H1 (cell line): ENCODE measurements at places on chromosomes 6 and 20.

GRCh38 chr6:21001736-21002135, 467.5 kb downstream of the CDKAL1 start:
- no peak for DNase-seq

GRCh38 chr6:52209770-52210169, 23.6 kb downstream of the IL17A start:
- DNase-seq = no peak

GRCh38 chr6:11485271-11485670, 52.3 kb upstream of the TMEM170B start:
- DNase-seq = no peak

GRCh38 chr20:61514396-61514795, 262.3 kb downstream of the CDH4 start:
- DNase-seq = no peak

- no peak for DNase-seq
These were observed 450.2 kb downstream of the CDH26 start for GRCh38 chr20:60408435-60408834.

- no peak for DNase-seq
These were observed 8.6 kb downstream of the DIDO1 start for GRCh38 chr20:62917720-62918119.

- DNase-seq = no peak
These were observed 133.1 kb upstream of the PTPRT start for GRCh38 chr20:43322851-43323250.

DNA sequence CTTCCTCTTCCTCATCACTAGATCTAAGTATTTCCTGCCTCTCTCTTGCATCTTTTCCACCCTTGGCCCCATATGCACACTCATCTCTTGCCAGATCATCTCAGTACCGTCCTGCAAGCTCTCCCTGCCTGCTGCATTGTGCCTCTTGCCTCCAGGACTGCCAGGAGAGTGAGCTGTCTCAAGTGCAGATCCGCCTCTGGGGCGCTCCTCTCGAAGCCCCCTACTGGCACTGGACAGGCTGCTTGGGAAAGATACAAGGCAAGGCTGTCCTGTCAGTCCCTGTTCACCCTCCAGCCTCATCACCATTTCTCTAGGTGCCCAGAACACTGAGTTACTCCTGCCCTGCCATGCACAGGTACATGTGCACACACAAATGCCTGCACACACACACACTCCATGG, 10.2 kb downstream of the SYNDIG1 start:
- DNase-seq = no peak

DNA sequence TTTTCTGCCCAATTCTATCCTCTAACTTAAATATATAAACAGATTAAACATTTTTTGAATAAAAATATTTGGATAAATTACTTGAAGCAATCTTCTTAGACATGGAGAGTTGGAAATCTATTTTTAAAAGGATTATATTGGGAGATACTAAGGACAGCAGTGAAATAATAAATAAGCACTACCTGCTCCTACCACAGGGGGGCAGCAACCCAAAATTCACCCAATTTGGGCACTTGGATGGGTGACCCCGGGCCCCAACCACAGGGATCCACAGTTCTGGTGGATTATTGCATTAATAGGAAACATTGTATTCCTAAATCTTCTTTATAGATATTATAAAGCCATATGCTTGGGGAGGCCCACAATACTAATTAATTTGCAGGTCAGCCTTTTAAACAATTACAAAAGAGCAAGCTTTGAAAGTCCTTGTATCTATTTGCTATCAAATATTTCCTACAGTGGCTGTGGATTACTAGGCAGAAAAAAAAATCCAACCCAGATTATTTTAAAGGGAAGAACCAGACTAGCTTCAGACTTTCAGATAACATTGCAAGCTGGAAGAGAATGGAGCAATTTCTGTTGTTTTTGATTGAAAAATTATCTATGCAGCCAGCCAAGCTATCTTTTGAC, 66.4 kb upstream of the PDE10A start:
- no peak for DNase-seq

DNA sequence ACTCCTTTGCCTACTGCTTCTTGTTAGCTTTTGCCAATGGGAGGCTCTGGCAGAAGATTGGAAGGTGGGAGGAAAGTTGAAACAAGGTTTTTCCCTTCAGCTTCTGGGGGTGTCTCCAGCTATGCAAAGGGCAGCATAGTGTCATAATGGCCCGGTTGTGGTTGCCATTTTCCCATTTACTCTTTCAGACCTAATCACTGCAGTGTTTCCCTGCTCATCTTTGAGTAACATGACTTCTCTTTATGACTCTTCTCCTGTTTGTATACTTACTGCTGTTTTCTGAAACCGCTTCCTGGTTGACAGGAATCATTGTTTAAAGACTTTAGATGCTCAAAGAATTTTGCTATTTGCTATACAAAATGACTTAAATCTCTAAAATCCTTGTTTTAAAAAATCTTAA, 19.9 kb downstream of the NRN1 start:
- DNase-seq = no peak

DNA sequence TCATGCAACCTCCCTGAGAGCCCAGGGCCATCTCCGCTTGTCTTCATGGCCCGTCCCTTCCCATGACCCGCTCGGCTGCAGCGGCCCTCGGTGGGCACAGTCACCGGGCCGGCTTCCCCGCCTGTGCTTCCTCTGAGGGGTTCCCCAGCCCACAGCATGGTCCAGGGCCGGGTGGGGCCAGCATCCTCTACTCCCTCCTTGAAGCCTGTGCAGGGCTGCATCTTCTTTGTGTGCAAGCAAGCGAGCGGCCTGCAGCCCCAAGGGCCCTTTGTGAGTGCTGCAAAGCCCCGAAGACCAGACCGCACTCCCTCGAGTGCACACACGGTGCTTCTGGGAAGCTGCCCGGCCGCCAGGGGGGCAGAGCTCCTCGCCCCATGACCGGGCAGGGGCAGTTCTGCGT, 265.8 kb downstream of the TAF4 start:
- DNase-seq = no peak

- DNase-seq = no peak
These were observed 4.7 kb downstream of the LINC00237 start for GRCh38 chr20:21101453-21101931.

DNA sequence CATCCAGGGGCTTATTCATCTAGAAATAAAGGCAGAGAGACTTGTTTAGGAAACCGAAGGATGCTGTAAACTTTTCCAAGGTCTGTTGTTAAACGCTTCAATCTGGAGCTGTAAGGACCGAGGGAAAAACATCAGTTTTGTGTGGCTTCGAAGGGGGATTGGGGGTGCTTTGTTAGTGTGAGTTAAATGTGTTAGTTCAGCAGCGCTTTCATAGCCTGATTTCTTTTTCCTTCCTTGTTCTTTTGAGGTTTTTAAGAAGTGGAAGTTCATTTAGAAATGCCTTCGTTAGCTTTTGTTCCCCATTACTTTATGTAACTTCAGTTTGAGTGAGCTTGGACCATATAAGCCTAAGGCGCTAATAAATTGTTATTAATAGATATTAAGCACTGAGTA, 1.5 kb downstream of the ANKS1A start:
- DNase-seq = no peak

- no peak for DNase-seq
These were observed 14.9 kb upstream of the TLDC2 start for GRCh38 chr20:36860811-36861624.

- DNase-seq = no peak
These were observed 11.0 kb downstream of the BTNL2 start for GRCh38 chr6:32396028-32396427.

- DNase-seq = no peak
These were observed 3.6 kb upstream of the ARFGEF3 start for GRCh38 chr6:138157986-138158638.

DNA sequence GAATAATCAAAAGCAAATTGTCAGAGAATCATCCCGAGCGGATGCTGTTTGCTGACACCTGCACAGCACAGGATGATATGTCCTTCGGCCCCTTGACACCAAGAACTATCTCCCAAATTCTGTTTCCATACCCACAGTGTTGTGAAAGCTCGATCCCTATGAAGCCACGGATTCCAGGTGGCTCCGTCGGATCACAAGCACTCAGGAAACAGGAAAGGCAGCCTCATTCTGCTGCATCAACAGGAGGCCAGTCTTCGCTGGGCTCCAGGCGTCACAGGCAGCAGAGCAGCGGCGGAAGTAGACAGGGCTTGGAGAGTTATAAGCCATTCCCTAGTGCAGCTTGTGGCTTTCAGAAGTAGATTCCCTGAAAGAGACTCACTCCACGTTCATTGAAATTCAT, 342.3 kb downstream of the C6orf118 start:
- no peak for DNase-seq

- no peak for DNase-seq
These were observed 246.1 kb upstream of the RIN2 start for GRCh38 chr20:19511931-19512330.

DNA sequence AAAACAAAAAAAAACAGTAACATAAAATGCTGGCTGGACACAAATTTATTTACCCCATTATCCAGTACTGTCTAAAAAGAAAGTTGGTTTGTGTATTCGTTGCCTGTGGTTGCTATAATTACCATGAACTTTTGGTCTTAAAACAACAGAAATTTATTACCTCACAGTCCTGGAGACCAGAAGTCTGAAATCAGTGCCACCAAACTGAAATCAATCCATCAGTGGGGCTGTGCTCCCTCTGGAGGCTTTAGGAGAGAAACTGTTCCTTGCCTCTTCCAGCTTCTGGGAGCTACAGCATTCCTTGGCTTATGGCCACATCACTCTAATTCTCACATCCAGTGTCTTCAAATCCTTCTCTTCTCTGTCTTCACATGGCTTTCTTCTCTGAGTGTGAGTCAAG, 79.4 kb downstream of the SNX5 start:
- DNase-seq = no peak

- no peak for DNase-seq
These were observed 49.4 kb downstream of the PIGU start for GRCh38 chr20:34627458-34627857.

GRCh38 chr20:43983904-43984361, 69.3 kb downstream of the TOX2 start:
- no peak for DNase-seq

DNA sequence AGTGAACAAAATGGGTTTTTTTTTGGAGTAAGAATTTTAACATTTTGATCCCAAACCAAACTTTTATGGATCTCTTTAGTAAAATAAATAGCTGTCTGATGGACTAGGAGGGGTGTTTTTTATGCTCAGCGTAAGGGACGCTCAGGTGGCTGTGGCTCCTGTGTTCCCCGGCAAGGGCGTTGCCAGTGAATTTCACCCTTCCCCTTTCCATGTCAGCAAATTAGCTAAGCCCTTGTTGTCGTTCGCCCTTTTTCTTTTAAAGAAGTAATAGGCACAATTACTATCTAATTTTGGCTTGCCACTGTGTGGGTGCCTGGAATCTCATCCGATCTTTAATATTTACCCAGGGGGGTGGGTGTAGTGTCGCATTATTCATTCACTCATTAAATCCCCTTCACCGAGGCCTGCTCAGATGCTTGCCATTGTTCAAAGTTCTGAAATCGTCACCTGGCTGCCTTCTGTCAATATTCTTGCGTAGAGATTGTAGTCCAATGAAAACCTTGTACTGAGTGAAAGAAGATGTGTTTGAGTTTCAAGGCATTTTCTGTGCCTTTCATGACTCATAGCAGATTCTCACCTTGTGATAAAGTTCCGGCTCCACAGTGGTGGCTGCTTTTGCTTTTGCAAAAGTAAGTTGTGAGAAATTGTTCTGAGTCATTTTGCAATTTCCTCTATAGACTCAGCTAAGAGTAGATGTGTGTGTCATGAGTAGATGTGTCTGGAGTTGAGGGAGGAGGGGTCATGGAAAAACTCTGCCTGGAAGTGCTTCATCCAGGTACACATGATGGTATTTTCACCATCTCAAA, 40.0 kb upstream of the CLDN20 start:
- DNase-seq = no peak

- no peak for DNase-seq
These were observed 36.1 kb downstream of the F13A1 start for GRCh38 chr6:6284221-6284966.

- DNase-seq = no peak
These were observed 262.4 kb upstream of the SUPT3H start for GRCh38 chr6:45640081-45640491.

- no peak for DNase-seq
These were observed 432.7 kb upstream of the ARID1B start for GRCh38 chr6:156344491-156344890.

DNA sequence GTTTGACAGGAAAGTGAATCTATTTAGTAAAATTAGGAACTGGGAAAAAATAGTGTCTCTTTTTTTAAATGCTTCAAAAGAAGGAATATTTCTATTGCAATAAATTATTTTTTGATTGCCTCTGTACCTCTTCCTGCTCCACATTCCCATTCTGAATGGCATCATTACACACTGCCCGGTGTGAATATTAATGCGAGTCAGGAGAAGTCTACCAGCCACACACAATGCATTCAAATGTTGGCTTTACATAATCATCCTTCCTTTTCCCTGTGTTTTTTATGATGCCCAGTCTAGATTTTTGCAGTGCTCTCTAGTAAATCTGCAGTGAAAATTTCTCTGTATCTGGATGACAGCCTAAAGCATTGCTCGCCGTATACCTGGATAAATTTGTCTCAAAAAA, 118.9 kb downstream of the SAMD5 start:
- DNase-seq = no peak

DNA sequence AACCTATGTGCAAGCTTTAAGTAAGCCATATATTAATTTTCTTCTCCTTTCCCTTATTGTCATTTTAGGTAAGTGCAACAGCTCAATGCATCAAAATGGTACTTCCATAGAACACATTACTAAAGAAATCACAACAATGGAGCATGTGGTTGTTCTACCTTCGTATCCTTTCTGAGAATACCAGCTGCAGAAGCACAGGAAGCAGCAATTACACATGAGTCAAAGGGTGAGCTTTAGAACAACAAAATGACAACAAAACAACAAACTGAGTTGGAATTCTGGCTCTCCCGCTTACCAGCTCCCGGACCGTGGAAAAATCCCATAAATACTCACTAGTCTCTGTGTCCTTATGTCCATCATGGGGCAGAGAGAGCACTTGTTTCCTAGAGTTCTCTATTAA, 108.9 kb downstream of the BCAS1 start:
- no peak for DNase-seq

DNA sequence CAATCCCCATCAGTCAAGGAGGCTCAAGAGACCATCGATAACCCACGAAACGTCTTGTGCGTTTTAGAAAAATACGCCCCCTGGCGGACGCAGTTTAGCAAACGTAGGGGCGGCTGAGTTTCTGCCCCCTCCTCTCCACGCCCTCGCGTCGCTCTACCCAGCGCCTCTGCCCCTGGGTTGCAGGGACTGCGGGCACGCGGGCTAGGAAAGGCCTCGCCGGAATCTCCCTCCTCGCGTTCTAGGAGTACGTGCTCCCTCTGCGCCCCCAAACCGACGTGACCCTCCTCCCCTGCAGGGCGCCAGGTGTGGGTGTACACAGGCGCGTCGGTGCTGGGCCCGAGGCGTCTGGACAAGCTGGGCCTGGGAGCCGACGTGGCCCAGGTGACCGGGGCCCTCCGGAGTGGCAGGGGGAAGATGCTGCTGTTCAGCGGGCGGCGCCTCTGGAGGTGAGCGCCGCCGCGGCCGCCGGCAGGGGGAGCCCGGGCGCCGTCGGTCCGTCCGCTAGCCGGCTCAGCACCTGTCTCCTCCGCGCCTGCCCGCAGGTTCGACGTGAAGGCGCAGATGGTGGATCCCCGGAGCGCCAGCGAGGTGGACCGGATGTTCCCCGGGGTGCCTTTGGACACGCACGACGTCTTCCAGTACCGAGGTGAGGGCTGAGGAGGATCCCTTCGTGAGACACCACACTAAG, 5.3 kb downstream of the MMP9 start:
- peak; percentile 91 for DNase-seq
